ENCODE measurements at places on chromosomes 6 and 20. TPM values are rescaled to one million over a fixed set of nuclear protein-coding genes. Genes with fewer than 3 reads are reported as not detected.

The NMBR gene
- total RNA-seq, result not detected

The RIPPLY2 gene
- total RNA-seq, result not detected

The TAAR8 gene
- total RNA-seq, result not detected

The BMP5 gene
- not detected for total RNA-seq

The DNMT3B gene
- 2.2 TPM for total RNA-seq

The PPT2 gene
- 18.7 TPM for total RNA-seq

- no peak for DNase-seq
These were observed 76.4 kb downstream of the ADGRB3 start for GRCh38 chr6:68711386-68712000.

GRCh38 chr20:10540636-10541493, 105.8 kb downstream of the SLX4IP start:
- no peak for DNase-seq

DNA sequence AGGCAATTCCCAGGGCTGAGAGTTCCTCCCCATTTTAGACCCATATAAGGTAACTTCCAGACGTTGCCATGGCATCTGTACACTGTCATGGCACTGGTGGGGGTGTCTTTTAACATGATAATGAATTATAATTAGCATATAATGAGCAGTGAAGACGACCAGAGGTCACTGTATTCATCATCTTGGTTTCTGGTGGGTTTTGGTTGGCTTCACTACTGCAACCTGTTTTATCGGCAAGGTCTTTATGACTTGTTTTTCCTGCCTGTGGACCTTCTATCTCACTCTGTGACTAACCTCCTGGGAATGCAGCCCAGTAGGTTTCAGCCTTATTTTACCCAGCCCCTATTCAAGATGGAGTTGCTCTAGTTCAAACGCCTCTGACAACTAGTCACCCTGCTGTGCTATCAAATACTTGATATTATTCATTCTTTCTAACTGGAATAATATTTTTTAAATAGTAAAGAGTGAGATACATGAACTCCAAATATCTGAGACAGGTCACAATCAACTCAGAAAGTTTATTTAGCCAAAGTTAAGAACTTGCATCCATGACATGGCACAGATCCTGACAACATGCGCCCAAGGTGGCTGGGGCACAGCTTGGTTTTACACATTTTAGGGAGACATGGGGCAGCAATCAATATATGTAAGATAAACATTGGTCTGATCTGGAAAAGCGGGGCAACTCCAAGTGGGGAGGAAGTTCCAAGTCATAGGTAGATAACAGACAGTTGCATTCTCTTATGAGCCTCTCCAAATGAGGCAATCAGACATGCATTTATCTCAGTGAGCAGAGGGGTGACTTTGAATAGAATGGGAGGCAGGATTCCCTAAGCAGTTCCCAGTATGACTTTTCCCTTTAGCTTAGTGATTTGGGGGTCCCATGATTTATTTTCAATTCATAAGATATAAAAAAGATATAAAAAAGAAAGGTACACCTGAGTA, 1.2 kb upstream of the UFL1 start:
- no peak for DNase-seq

DNA sequence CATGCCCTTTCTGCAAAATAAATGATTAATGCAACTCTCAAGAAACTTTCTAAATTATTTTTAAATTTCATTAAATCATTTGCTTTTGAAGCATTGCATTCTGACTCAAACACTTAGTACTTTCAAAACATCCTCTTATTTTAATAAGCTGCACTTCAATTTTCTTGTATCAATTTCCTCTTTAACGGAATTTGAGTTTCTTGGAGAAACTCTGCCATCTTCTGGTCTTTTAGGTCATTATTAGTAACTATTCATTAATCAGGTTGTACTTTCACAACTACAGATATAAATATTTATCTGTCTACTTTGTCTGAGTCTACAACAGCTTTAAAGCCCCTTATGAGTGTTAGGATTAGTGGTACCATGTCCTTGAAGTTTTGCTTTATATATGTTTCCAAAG, 30.2 kb downstream of the TMX4 start:
- no peak for DNase-seq

DNA sequence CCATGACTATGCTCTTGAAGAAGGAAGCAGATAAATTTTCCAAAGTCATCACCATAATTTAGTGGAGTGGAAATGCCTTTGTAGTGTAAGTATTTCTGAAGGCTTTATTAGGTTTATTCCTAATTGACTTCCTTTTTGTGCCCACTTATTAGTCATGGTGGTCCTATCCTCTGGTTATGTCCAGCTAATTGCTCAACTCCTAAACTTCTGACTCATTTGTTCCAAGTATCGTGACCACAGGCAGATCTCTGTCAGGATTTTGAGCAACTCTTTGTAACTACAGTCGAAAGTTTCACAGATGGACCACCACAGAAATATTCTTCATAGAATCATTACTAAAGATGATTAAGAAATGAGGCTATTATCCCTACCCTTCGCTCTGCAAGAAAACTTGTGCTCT, 315.6 kb upstream of the PTCHD4 start:
- DNase-seq, result no peak

- DNase-seq, result no peak
These were observed 21.0 kb upstream of the AVP start for GRCh38 chr20:3105256-3106137.

Measured in activated naive CD4-positive, alpha-beta T cell treated with anti-CD3 and anti-CD28 coated beads, Interleukin-2, amount 50 U/mL, for 72 hours (primary cell).